ENCODE measurements at places on chromosomes 13 and 19.

DNA sequence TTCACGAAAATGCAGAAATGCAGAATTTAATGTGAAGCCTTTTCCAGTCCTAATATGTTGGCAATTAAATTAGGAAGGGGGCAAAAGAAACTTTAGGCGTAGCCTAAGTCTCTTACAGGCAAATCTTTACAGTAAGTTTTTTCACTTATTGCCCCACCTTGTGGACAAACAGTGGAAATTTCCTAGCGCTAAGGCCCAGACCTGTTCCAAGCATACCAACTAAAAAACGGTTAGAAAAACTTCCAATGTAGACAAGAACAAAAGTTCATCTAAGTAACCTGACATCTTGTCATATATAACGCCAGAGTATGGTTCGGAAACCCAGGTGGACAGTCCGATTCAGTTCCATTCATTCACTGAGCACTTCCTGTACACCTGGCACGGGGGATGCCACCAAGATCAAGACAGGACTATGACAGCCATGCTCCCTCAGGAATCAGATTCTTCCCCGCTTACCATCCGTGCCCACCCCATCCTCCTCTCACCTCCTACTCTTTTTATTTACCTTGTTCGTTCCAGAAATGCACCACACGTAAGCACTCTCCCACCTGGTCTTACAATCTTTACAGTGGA, 4.9 kb downstream of the ZAR1L start:
- DNase-seq: no peak

- no peak for DNase-seq
Measured at GRCh38 chr13:112675366-112675756, 14.5 kb upstream of the ATP11A start.

DNA sequence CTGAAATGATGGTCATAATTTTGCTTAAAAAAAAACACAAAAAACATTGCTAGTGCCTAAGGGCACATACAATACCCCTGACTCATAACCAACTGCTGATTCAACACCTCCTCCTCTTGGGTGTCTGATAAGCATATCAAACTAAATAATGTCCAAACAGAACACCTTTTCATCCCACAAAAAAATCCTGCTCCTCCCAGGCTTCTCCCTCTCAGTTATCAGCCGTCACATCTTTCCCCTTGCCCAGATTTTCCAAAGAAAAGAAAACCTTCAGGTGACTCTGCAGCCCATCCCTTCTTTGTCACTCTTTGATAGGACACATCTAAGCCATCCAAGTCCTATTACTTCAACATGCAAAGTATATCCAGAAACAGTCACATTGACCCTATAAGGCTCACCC, 46.9 kb downstream of the ABCC4 start:
- DNase-seq: no peak

GRCh38 chr13:99800951-99801350, 170.6 kb downstream of the ZIC5 start:
- no peak for DNase-seq

DNA sequence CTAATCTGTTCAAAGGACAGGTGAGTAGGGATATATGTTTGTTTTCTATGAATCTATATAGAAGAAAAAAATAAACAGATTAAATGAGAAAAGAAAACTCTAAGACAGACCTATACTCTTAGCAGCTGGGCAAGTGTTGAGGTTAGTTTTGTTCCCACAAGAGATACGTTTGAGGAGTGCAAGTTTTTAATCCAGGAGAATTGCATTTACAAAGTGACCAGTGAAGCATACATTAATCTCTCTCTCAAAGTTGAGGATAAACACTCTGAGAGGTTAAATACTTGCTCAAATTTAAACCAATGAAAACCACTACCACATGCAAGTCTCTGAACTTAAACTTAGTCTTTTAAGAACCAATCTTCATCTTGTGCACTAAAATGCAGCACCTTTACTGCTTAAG, 930.5 kb upstream of the MIR17HG start:
- DNase-seq: no peak

DNA sequence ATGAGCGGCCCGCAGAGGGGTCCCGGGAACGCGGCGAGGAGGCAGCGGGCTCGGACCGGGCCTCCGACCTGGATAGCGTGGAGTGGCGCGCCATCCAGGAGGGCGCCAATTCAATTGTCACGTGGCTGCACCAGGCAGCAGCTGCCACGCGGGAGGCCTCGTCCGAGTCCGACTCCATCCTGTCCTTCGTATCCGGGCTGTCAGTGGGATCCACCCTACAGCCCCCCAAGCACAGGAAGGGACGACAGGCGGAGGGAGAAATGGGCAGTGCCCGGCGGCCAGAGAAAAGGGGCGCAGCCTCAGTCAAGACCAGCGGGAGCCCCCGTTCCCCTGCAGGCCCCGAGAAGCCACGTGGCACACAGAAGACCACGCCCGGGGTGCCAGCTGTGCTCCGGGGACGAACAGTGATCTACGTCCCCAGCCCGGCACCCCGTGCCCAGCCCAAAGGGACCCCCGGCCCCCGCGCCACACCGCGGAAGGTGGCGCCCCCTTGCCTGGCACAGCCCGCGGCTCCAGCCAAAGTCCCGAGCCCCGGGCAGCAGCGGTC, 10.7 kb downstream of the C19orf25 start:
- no peak for DNase-seq

All from stimulated activated CD8-positive, alpha-beta memory T cell treated with anti-CD3 and anti-CD28 coated beads, Interleukin-15, amount 100 ng/mL, for 48 hours (primary cell).